ENCODE measurements at places on chromosomes 6 and 20. TPM values are rescaled to one million over a fixed set of nuclear protein-coding genes. Genes with fewer than 3 reads are reported as not detected.

Gene NEDD9
- 4.0 TPM for total RNA-seq

DNA sequence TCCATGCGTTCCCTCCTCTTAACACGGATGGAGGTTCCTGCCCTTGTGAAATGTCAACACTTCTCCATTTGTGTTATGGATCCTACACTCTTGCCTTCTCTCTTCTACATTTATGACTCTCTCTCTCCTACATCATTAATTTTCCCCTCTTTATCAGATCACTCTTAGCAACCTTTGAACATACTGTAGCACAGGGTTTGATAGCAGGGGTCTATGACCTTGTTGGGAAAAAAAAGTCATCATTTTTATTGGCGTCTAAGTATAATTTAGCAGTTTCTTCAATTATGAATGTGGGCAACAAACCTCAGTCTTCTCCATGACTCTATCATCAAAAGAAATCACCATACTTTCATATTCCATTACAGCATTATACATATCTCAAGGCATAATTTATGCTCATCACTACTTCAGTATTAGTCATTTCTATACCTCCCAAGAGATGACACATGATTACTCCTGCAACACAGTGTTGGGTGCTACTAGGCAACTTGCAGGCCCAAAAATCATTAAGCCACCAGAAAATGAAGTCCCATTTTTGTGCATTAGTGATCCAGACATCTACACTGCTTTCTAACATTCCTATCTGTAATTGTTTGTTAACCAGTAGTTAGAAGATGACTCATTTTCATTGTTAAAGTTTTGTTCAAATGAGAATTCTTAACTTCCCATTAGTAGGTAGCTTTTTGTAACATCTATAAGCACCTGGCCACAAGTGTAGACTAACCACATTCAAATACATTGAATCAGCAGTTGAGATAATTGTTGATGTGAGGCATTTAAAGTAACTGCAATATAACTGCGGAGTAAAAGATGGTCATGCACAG, 9.5 kb downstream of the CYP39A1 start:
- no peak for DNase-seq

DNA sequence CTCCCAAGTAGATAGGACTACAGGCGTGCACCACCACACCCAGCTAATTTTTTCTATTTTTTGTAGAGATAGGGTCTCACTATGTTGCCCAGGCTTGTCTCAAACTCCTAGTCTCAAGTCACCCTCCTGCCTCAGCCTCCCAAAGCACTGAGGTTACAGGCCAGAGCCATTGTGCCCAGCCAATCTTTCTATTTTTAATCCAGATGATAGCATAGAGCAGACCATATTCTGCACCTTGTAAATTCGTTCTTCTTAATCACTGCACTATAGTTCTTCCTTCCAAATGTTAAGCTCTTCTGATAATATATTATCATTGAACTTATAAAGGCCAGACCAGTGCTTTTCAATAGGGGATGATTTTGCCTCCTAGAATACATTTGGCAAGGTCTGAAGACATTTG, 24.0 kb upstream of the CNKSR3 start:
- no peak for DNase-seq

Gene SPATA25
- total RNA-seq: 0.12 TPM

DNA sequence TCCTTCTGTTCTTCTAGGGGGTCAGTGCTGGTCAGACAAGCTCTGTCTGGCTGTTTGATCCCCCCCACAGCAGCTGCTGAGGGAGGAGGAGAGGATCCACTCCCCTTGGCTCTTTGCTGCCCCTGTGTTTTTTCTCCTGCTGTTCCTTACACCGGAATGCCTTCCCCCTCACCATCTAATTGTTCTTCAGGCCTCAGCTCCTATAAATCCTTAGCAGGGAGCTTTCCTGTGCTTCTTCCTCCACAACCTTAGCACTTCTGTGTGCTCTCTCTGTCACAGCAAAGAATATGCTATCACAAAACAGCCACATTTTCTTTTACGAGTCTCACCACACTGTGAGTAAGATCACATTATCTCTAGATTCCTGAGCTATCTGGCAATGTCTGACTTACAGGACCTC, 196.6 kb downstream of the OTOR start:
- no peak for DNase-seq

- no peak for DNase-seq
Measured at GRCh38 chr6:12068899-12069557, 56.9 kb downstream of the HIVEP1 start.

GRCh38 chr6:85049282-85049681, 284.9 kb upstream of the TBX18 start:
- no peak for DNase-seq

Gene TEAD3
- 7.1 TPM for total RNA-seq

All from H4 (cell line).